NCI-H1694 treated with DMSO at 0.1 percent for 48 hours (cell line): ENCODE measurements at places on chromosomes 7 and 10.

- no peak for DNase-seq
Measured at GRCh38 chr10:25959540-25960232, 25.7 kb downstream of the MYO3A start.

DNA sequence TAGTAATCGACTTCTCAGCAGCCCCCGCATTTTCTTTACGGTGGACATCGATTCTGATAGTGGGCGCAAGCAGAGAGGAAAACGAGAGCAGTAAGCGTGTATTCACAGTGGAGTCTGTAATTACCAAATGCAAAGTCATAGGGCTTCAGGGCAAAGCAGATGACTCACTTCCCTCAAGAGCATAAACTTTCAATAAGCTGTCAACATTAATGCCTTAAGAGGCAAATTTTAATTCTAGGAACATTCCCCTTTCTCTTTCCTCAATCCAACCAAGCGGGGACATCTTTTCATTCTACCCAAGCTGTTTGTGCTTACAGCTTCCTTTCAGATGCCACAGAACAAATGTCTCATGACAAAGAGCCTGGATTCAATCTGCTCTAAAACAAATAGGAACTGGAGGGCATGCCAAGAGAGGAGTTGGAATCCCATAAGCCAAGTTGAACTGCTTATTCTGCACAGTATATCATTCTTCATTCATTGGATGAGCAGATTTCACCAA, 48.6 kb downstream of the MALSU1 start:
- no peak for DNase-seq

DNA sequence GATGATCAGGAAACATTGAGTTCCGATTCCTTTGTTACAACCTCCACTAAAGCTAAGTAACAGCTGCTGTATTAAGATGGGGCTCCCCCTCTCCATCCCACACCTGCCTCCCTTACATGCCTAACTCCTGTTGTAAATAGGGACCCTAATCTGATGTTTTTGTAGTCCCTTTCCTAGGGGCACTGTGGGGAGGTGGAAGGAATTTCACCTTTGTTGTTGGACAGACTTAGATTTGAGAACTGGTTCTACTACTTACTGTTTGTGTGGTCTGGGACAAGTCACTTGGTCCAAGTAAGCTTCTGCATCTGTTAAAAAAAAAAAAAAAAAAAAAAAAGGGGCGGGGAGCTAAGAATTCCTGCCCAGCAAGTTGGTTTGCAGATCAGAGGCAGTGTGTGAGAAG, 42.6 kb downstream of the KIAA1217 start:
- no peak for DNase-seq

- no peak for DNase-seq
Measured at GRCh38 chr7:133746847-133747246, 380.3 kb upstream of the LRGUK start.

DNA sequence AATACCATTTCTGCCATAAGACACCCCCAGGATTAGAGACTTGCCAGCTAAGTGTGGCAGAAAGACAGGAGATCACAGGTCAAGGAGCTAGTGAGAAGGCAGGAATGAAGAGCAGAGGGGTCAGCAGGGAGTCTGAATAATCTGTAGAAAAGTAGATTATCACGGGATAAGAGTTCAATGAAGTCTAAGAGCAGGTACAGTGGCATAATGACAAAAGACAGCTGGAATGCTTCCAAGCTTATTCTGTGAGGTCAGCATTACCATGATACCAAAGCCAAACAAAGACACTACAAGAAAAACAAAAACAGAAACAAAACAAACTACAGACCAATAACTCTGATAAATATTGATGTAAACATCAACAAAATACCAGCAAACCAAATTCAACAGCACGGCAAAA, 20.8 kb downstream of the PILRA start:
- no peak for DNase-seq

DNA sequence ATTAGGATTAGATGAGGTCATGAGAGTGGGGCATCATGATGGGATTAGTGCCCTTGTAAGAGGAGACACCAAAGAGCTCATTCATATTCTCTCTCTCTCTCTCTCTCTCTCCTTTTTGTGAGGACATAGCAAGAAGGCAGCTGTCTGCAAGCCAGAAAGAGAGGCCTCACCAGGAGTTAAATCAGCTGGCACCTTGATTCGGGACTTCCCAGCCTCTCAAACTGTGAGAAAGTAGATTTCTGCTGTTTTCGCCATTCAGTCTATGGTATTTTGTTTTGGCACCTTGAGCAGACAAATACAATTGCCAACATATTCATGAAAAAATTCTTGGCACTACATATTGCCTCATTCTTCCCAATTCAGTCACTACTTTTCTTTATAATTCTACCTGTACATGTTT, 20.6 kb upstream of the ATAD1 start:
- DNase-seq, result no peak

GRCh38 chr7:31518766-31519165, 4.9 kb downstream of the ITPRID1 start:
- DNase-seq, result no peak

DNA sequence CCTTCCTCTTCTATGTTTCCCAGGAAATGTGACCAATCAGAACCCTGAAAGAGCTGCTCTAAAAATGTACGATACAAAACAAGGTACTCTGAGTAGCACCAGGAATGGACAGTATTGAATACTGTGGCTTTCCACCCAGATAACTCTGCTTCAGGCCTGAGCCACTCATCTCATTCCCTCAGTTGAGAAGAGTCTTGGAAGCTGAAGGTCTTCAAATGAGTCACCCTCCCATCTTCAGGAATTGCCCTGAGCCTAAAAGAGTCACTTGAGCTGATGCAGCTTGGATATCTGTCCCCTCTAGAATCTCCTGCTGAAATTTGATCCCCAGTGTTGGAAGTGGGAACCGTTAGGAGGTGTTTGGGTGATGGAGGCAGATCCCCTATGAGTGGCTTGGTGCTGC, 210.4 kb downstream of the DGKI start:
- DNase-seq, result no peak

- no peak for DNase-seq
Measured at GRCh38 chr7:26332698-26333097, 41.0 kb downstream of the SNX10 start.

DNA sequence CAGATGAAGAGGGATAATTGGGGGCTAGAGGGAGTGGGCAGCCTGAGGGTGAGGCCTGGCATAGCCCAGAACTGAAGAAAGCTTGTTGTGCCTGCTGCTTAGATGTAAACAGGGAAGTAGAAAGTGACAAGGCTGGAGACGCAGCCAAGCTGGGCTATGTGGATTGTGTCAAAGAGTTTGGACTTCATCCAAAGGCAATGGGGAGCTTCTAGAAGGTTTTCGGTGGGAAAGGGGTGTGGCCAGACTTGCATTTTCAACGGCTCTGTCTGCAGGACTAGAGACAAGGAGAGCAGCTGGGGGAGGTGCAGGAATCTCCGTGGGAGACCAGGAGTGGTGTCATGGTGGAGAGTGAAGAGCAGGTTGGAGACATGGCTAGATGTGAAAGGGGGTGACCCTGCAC, 48.8 kb downstream of the GOLGA7B start:
- DNase-seq, result no peak

DNA sequence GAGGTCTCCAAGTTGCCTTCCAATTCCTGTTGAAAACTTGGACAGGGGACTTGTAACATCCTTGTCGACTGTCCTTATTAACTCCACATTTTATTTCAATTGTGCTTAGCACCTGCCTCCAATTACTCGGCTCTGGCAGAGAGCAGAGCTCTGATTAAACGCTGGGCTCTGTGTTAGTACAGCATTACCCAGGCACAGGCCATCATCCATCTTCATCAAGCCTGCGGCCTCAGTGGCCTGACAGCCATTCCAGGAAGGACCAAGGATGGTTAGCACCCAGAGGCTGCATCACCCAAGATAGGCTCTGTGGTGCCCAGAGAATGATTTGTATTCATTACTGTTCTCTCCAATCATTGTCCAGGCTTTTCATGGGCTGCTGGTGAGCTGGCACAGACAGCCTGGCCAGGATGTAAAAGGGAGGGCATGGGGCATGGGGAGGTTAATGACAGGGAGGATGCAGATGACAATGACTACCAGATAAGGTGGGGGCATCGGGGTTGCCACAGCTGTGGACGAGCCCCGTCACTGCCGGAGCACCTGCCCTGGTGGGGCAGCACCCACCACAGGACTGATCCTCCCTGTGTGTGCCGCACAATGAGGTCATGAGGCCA, 123.3 kb downstream of the PTPN20 start:
- no peak for DNase-seq

DNA sequence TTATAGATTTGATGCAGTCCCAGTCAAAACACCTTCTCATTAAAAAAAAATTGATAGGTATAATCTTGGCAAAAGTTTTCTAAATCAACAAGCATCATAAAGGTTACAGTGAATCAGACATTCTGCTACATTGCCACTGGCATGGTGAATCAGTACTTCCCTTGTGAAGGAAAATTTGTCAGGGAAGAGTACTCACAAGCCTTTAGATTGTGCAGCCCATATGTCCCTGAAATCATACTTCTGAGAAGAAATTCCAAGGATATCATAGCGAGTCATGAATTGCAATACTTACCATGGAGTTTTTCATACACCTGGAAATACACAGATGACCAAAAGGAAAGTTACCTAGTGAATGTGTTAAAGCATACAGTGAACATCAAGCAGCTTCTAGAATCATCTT, 17.2 kb downstream of the VSTM2A start:
- no peak for DNase-seq

GRCh38 chr7:81248420-81248819, 329.6 kb upstream of the SEMA3C start:
- DNase-seq, result no peak

- DNase-seq, result no peak
Measured at GRCh38 chr7:103636153-103636552, 190.1 kb upstream of the SLC26A5 start.

DNA sequence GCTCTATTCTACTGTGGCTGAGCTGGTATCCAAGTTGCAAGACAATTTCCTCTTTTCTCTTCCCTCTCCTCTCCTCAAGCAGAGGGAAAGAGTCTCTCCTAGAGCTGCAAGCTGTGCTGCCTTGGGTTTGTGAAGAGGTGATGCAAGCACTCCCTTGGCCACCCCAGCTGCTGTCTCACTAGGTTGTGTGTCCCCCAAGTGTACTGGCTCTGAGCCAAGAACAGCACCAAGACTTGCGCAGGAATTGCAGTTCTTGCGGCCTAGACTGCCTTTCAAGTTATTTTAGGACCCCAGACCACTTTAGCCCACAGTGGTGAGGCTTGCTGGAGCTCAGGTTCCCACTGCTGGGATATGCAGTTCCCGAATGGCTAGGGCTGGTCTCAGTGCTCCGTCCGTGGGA, 411.6 kb downstream of the DPP6 start:
- no peak for DNase-seq

- DNase-seq, result no peak
Measured at GRCh38 chr10:44325596-44326307, 59.1 kb downstream of the CXCL12 start.

DNA sequence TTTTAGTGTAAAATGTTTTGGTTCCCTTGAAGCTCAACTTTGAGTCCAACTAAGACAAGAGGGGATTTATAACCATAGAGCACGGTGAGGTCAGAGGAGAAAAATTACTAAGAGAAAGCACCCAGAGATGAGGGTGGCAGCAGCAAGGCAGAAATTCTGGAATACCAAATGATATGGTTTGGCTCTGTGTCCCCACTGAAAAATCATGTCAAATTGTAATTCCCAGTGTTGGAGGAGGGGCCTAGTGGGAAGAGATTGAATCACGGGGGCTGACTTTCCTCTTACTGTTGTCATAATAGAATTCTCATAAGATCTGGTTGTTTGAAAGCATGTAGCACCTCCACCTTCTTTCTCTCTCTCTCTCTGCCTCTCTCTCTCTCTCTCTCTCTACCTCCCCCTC, 19.4 kb upstream of the AKR1C1 start:
- no peak for DNase-seq

DNA sequence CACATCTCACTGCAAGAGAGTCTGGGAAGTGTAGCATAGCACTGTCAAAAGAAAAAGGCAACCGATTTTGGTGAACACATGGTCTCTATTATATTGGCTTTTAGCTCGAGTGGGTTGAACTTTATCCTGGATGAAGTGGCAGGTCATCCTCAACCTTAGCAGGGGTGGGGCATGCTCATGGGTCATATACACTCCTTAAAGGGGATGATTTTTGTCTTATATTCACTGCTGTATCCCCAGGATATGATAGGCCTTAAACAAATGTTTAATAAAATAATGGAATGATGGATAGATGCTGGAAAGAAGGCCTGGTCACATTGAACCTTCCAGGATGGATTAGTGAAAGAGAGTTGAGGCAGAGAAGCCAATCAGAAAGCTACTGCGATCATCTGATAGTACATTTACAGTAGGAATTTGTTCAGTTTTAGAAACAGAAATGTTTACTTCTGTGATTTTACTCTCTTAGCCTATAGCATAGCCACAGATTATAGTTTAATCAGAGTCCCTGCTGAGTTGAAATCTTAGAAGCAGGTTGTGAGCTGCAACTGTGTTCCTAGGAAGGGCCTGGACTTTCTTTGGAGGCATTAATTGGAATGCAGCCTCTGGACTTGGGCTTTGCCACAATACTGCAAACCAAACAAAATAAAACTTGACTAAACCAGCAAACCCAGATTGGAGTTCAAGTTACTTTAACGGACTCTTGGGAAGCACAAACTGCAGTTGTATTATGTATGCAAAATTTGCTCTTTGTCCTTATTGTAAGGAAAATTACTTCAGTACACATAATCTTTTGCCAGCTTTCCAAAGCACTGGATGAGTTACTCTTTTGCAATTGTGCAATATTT, 138.3 kb downstream of the BMPER start:
- no peak for DNase-seq

DNA sequence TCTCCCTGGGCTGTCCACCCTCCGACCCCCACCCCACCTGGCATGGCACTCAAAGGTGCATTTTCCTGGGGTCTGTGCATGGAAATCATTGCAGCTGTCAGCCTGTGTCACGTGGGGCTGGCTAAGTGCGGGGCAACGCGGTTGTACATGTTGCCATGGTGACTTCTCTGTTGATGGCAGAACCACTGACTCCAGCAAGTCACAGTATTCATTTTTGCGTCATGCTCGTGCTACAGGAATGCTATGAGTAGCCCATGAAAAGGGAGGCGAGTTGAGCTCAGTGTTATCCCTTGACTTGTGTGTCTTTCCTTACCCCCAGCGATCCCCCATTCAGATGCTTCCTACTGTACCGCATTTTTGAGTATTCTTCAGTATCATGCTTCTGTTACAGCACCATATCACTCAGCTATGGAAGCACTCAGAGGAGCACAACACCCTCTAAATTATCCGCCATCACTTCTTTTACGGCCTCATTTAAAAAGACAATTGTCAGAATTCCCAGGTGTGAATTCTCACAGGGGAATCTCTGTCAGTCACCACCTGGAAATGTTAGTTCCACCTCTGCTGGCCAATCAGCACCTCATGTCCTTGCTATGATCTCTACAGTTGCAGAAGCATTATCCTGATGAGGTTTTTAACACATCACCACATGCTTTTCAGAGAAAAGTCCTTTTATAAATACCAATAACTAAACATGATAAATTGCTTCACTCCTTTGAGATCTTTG, 194.4 kb upstream of the C7orf33 start:
- no peak for DNase-seq

- DNase-seq, result no peak
Measured at GRCh38 chr10:11798845-11799735, 24.1 kb upstream of the PROSER2 start.

DNA sequence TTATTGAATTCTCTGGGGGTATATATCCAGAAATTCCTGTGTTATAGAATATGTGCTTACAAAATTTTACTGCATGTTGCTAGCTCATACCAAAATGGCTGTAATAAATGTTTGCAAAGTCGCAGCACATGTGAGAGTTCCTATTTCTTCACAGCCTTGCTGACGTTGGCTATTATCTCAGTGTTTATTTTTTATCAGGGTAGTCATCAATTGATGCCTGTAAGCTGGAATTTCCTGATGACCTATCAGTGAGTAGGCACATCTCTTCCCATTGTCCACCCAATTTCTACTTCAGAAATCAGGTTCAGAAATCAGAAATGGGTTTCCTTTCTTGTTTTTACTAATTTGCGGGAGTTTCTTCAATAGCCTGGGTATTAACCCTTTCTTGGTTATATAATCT, 268.1 kb upstream of the FZD8 start:
- no peak for DNase-seq
